ENCODE measurements at places on chromosomes 7 and 10.

DNA sequence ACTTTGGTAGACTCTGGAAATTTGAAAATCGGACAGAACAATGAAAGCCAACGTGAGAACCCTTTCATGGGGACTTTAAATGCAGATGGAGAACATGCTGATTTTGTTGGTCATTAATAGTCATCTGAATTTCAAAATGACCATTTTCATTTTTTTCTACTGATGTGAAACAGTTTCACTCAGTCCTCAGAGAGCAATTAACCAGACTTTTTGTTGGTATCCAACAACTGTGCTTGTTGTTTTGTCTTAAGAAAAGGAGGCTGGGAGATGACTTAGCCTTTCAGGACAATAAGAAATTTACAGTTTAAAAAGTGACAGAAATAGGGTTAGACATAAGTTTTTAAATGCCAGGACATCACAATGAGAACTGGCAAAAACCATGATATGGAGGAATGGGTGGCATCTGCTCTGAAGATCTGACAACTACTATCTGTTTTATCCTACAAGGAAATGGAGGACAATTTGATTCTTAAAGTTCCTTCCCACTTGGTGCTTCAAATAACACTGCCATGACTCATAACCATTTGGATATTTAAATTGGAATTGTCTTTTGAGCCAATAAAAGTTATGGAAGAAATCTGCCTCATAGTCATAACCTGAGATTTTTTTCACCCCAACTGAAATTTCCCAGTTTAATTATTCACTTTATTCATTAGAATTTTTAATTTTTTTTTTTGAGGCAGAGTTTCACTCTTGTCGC, 87.2 kb upstream of the HPS1 start:
- DNase-seq = no peak

DNA sequence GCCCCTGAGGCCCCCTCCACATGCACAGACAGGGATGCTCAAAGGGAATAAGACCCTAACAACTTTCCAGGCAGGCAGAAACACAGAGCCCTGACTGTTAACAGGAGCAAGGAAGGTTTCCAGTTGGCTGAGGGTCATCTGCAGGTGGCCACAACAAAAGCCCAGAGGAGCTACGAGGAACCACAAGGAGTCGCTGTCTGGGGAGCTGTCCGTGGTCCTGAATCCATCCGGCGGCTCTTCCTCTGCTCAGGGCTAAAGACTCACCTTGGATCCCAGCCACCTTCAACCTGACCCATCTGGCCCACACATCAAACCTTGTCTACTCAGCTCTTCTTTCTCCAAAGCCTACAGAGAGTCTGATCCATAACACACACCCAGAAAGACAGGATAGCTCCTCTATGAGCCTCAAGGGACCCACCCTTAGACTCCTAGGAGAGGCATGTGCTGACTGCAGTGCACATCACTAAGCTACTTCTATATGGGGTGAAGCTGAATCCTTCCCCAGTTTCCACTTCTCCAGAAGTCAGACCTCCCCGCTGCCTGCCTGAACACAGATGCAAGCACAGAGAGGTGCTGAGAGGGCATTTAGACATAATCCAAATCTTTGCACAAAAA, 104.0 kb downstream of the SLIT1 start:
- peak; percentile 67 for DNase-seq

GRCh38 chr10:127866276-127867013, 26.3 kb downstream of the CLRN3 start:
- no peak for DNase-seq

DNA sequence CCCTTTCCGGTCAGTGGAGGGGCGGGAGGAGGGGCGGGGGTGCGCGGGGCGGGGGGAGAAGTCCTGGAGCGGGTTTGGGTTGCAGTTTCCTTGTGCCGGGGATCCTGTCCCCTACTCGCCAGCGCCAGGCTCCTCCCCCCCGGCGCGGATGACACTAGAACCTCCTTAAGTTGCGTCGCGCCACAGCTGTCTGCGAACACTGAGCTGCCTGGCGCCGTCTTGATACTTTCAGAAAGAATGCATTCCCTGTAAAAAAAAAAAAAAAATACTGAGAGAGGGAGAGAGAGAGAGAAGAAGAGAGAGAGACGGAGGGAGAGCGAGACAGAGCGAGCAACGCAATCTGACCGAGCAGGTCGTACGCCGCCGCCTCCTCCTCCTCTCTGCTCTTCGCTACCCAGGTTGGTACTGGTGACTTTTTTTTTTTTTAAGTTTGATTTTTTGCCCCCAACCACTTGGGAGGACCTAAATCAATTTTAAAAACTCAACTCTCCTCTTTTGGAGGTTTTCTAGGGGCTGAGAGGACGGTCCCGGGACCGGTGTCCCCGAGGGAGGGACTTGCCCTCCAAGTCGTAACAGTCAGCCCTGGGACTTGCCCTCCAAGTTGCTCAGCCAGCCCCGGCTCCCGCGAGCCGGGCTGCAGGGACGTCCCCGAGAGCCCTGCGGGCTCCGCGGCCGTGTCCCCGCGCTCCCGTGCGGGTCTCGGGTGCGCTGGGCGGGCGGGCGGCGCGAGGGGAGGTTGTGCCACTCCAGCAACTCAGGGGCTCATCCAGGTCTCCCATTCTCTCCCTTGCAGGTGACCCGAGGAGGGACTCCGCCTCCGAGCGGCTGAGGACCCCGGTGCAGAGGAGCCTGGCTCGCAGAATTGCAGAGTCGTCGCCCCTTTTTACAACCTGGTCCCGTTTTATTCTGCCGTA, at the start of gene GATA3:
TSS of gene GATA3 (plus strand) at position 195 of the 914 bp plus-strand sequence. CDS start 968 bp downstream, outside the sequence.
- peak; percentile 79 for DNase-seq

DNA sequence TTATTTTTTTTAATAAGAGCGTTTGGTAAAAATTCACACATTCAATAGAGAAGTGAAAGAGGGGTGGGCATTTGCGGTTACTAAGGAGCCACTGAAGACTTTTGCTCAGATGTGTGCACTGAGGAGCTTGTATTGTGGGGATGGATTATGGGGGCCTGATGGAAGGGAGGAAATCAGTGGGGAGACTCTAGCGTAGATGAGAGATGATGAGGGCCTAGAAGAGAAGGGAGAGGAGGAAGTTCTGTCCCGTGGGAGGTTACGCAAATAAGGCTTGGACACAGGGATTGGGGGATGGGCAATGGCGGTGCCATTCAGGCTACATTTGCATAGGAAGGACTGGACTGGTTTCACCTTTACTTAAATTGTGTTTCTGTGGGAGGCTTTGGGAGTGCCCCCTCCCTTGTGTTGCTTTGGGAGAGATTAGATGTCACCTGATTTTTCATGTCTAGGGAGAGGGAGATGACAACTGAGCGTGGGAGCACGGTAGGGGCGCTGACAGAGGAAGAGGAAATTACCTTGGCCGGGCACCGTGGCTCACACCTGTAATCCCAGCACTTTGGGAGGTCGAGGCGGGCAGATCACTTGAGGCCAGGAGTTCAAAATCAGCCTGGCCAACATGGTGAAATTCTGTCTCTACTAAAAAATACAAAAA, 2.2 kb upstream of the HIP1 start:
- no peak for DNase-seq

DNA sequence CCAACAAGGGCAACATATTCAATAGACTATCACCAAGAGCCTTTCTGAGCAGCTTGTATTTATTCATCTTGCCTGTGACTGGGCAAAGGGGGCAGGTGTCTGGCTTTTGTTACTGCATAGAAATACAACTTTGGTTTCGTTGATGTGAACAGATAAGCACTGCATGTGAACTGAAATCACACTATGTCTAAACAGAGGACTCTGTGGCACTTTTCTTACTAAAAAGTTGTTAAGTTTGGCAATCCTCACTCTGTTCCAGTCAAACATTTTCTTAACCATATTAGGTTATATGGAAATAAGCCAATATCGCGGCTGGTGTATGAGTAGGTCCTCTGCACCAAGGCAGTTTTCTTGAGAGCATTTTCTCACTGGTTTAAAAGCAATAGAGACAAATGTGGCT, 48.5 kb downstream of the CALD1 start:
- no peak for DNase-seq

GRCh38 chr10:3264161-3264761, 91.7 kb upstream of the PITRM1 start:
- DNase-seq = no peak

DNA sequence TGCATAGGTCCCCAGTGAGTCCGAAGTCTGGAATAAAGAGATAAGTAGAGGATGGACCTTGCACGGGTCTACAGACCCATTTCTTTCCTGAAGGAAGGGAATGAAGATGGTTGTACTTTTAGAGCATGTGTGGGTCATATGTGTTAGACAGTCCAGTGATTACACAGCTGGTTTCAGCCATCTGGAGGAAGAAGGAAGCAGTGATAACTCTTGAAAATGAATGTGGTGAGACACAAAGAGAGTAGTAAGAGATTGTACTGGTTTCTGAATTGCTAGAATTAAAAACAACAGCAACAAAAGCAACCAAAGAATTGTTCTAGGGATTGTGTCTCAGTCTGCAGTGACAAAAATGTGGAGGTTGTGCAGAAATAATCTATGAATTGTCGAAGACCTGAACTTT, 258.9 kb downstream of the SUGCT start:
- DNase-seq = no peak

DNA sequence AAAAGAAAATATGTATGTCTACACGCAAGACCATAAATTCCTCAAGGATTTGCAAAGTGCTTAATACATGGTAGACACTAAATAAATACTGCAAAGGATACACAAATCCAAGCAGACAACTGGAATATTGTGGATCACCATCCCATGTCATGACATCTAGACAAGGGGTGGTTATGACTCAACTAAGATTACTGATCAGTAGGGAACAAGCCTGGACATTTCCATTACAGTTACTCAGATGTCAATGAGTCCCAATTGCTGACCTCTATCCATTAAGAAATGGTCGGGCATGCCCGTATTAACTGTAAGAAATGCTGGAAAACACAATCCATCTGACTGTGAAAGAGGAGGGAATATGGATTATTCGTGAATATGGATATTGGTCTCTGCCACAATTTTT, 27.6 kb upstream of the RUFY2 start:
- no peak for DNase-seq

DNA sequence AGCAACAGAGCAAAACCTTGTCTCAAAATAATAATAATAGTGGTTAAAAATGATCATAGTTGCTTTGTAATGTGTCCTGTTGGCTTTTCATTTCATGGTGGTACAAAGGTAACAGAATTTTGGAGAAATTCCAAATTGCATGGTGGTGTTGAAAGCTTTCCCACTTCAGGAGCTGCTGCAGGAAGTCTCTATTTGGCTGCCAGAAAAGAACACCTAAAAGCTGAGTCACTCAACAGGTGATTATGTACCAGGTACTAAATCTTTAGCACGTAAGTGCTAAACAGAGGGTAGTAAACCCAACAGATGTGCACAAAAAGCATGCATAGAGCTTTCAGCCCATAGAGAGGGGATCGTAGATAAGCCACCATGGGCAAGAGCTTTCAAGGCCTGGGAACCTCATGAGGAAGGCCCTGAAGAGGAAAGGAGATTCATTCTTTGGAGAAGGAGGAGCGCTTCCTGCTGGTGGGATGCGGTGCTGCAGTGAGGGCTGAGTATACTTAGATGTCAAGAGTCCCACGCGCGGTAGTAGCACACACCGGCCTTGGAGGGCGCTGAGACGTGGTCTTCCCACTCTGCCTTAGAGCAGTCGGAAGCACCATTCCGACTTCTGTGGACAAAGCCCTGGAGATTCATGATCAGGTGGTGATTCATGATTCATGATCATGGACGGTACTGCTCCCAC, 118.7 kb downstream of the RALA start:
- no peak for DNase-seq

DNA sequence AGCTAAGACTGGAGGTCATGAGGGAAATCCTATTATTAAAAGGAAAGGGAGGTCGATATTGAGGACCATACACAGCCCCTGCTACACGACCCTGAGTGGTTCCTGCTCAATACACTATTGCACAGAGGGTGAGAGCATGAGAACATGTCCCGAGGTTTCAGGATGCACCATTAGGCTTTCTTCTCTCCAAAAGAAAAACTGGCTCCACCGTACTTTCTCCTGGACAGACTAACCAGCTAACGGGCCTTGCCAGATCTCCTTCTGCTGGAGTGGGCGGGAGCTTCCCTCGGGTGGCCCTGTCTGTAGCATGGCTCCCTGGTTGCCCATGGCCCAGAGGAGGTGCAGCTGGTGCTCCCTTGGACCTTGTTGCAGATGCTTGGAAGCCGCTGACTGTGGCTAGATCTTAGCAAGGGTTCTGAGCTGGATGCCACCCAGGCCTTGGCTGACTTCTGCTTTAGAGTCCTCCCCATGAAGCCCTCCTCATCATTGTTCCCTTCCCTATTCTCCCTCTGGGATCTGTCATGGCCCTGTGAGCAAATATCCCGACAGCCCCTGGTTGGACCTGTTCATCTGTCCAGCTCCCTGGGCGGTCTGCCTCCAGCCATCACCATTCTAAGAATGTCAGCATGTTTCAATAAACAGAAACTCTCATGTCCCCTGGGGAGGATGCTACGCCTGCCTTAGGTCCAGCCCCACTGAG, 52.9 kb upstream of the SHH start:
- DNase-seq = no peak

DNA sequence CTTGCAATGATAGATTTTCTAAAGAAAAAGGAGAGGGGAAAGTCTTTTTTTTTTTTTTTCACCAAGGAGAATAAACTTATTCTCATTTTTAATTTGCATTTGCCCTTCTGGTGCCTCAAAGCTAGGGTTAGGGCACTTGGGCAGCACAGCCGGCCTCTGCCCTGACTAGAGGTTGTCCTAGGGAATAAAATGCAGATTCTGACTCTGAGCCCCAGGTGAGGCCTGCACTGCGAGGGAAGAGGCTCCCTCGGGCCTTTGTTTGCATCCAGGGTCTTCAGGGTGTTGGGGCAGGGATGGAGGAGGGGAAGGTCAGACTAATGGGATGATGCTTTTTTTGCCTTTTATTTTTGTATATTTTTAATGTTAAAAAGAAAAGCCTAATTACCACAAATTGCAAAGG, 7.8 kb downstream of the MYL7 start:
- DNase-seq = no peak

- DNase-seq = peak; percentile 68
Measured at GRCh38 chr7:44104860-44105771, 971 bp downstream of the AEBP1 start.

DNA sequence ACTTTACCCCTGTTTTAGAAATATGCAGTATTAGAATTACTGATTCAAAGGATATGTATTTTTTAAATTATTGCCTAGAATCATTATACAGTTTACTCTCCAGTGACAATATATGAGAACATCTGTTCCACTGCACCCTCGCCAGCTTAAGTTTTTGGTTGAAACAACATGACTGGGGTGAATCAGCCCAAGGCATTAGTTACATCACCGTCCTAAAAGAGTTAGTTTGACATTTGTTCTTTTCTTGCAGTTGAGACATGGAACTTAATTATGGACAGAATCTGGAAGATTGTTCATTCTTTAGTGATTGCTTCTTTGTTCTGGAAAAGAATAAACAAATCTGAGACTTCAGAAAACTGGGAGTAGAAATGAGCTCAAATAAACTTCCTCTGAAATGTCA, 167.3 kb upstream of the DKK1 start:
- DNase-seq = no peak

DNA sequence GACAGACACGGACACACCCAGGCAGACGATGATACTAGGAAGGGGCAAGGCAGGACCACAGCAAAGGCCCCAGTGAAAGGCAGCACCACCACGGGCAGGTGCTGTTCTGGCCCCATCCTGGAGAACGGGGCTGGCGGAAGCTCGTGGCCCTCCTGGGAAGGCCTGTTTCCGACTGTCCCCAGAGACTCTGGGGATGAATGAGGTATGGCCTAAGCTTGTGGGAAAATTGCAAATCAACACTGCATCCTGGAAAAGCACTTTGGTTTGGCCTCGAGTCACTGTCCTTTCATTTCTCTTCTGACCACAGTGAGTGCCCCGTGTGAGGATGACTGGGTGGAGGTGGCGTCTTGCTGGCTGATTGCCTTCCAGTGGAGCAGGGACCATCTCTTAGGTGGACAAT, 81.6 kb upstream of the ANLN start:
- DNase-seq = no peak

All from hepatic stellate cell (primary cell).